Breast epithelium (tissue), 4 donors: ENCODE measurements at places on chromosomes 16 and 17.
A peak's percentile ranks its signal among the peaks of the same experiment; 100 is the strongest.

- H3K4me1 ChIP-seq = no peaks in the 10 kb centered on the region
- H3K27me3 ChIP-seq = no peaks in the 10 kb centered on the region
- DNase-seq = no peak
- no peak overlapping the region for H3K27ac ChIP-seq
- no peaks in the 10 kb centered on the region for H3K36me3 ChIP-seq
Observed at GRCh38 chr17:72429066-72429638, 308.3 kb downstream of the SOX9 start.

DNA sequence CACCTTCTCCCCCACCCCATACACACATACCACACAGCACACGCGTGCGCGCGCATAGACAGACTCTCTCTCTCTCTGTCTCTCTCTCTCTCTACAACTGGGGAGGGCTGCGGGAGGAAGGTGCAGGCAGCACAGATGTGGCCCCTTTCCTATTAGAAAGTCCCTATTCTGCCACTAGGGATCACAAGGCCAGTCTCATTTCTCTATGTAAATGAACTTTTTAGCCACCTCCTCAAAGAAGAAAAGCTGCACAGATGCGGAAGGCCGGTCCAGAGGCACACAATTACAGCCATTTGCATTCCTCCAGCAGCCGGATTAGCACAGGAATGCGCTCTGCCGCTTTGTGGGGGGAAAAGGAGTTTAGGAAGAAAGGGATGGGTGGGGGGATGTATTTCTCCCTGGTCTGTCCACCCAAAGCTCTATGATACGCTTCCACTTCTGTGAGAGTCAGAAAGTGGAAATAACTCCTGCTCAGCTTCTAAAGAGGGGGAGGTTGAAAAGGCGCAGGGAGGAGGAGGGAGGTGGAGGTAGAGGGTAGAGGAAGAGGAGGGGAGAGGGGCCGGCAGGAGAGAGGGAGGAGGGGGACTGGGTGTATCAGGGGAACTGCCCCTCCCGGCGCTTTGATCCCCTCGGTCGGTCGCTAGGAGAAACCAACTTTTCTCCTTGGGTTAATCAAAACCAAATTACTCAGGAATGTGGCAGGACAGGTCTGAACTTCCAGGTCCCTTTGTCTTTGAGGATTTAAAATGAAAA, 11.7 kb downstream of the ZFHX3 start:
- DNase-seq = no peak
- no peaks in the 10 kb centered on the region for H3K36me3 ChIP-seq
- H3K27me3 ChIP-seq = no peaks in the 10 kb centered on the region
- no peaks in the 10 kb centered on the region for H3K4me1 ChIP-seq
- H3K4me3 ChIP-seq = peak overlapping the region; percentile 29

- no peaks in the 10 kb centered on the region for H3K36me3 ChIP-seq
- no peak overlapping the region for H3K27ac ChIP-seq
- H3K27me3 ChIP-seq = peaks cover 9% of the 10 kb centered on the region
- H3K4me1 ChIP-seq = peaks cover 10% of the 10 kb centered on the region
Observed at GRCh38 chr17:82374626-82375331, 3.2 kb downstream of the UTS2R start.

GRCh38 chr17:77422748-77423113, 282.0 kb downstream of the SEC14L1 start:
- H3K27ac ChIP-seq = peak overlapping the region; percentile 94
- no peak for DNase-seq
- H3K4me3 ChIP-seq = no peak overlapping the region
